ENCODE measurements at places on chromosomes 3 and 15.

GRCh38 chr3:195203606-195204005 lies 67.4 kb downstream of the XXYLT1 start:
- DNase-seq, result no peak

DNA sequence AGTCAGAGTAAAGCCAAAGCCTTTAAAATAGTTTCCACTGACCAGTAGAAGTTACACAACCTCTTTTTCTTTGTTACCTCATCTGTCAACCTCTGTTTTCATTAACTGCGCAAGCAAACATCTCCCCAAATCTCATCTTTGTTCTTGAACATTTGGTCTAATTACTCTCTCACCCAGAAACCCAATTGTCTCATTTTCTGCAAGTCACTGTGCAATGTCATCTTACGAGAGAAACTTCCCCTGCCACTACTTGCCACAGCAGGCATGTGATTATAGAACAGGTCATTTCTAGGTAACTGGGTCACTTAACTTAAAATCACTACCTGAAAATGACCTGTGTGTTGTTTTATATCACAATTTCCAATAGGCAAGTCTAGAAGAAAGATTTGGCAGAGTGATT lies 159.4 kb downstream of the SI start:
- DNase-seq, result no peak

GRCh38 chr3:108673988-108674661 lies 83.1 kb downstream of the RETNLB start:
- no peak for DNase-seq

- DNase-seq, result no peak
Measured at GRCh38 chr3:152280539-152280938, 11.8 kb downstream of the MBNL1 start.

GRCh38 chr15:36875740-36876334 lies 224.5 kb downstream of the MEIS2 start:
- no peak for DNase-seq

DNA sequence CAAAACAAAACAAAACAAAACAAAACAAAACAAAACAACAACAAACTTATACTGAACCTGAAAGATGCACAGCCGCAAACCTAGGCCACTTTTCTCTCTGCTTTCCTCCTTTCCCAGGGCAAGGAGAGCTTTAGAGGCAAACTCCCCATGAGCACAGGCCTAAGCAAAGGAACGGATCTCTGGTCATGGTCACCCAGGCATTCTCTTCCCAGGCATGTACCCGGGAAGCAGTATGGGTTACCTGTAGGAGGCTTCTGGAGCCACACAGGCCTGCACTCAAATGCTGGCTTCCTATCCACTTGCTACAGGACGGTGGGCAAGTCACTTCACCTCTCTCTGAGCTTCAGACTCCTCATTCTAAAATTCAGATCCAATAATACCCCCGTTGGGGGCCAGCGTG lies 171.8 kb downstream of the SMAD6 start:
- DNase-seq, result no peak

DNA sequence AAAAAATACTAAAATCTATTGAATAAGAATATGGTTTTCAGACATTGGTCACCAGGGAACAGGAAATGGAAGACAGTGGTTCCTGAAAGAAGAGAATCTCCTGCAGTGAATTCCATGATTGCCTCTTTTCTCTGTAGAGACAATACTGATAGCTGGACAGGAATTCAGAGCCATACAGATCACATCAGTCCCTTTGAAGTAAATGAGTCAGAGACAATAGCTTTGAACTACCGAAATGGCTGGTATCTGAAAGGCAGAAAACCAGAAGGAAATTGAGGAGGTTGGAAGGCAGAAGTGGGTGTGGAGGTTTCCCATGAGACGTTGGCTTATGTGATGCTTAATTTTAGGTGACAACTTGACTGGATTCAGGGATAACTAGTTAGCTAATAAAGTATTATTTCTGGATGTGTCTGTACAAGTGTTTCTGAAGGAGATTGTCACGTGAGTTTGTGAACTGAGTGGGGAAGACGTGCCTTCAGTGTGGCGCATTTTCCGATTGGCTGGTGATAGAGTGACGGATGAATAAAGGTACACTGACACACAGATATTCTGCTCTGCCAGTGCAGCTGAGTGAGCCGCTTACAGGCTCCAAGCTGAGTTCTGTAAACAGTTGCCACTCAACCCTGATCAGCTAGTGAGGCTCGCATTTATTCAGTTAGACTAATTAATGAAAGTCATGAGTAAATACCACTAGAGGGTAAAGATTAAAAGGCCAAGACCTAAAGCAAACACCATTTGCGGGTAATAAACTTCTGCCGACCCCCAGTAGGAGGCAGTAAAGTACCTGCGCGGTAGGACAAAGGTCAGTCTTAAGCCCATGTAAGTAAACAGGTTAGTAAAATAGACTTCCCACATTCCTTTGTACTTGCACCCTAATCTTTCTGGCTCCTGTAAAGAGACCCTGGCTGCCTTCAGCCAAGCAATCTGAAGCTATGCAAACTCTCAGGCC lies 1298.6 kb downstream of the SI start:
- no peak for DNase-seq

Measured in inflammatory macrophage treated with lipopolysaccharide for 4 hours (primary cell).